ENCODE measurements at places on chromosomes 4 and X.

DNA sequence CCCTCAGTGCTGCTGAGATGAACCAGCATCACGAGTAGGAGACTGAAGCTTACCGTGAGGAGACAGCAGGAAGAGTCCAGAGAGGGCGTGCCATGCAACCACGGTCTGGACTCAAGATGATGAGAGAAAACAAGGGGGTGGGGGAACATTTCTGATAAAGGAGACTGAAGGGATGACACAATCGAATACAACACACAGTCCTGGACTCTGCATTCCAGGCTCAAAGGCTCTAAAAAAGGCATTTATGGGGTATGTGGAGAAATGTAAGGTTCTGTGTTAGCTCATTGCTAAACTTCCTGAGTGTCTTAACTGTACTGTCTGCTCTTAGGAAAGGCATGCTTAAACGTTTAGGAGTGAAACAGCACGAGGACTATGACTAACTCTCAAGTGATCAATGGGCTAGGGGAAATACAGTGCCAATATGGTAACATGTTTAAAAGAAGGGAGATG, 20.6 kb upstream of the IRAK1 start:
- no peak for DNase-seq

DNA sequence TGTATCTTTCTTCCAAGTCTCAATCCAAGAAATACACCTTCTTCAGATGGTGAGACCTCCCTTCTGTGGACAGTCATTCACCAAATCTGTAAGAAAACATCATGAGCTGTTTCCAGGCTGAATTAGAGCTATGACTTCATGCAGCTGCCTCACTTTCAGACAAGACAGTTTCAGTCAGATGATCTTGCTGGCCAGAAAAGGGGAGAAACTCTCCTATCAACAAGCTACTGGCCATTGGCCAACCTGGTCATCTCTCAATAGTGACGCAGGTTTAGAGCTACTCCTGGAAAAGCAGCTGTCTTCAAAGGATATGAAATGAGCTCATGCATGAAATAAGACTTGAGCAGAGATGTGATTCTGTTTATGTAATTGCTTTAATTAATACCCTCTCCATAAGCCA, 69.6 kb upstream of the NDP start:
- DNase-seq = no peak

- DNase-seq = no peak
Measured at GRCh38 chr4:56250776-56251175, 136.5 kb downstream of the AASDH start.

GRCh38 chrX:153926552-153926857, 441 bp upstream of the ARHGAP4 start:
- no peak for DNase-seq

DNA sequence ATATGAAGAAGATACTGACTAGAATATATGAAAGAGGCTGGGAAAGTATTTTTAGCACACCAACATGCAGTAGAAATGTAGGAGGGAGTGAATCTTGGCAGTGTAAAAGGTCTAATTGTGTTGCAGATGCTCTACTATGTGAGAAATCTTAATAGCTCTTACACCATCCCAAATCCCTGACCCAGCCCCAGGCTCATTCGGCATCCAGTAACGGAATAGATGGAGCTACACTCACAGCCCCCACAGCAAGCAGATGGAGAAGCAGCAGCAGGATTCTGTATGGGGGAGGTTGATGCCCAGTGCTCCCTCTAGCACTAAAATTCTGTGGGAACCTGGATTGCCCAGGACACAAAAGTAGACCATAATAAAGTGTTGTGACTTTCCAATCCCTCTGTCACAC, 153.2 kb upstream of the PRDX4 start:
- no peak for DNase-seq

- DNase-seq = no peak
Measured at GRCh38 chr4:120773641-120774040, 148.9 kb downstream of the PRDM5 start.

DNA sequence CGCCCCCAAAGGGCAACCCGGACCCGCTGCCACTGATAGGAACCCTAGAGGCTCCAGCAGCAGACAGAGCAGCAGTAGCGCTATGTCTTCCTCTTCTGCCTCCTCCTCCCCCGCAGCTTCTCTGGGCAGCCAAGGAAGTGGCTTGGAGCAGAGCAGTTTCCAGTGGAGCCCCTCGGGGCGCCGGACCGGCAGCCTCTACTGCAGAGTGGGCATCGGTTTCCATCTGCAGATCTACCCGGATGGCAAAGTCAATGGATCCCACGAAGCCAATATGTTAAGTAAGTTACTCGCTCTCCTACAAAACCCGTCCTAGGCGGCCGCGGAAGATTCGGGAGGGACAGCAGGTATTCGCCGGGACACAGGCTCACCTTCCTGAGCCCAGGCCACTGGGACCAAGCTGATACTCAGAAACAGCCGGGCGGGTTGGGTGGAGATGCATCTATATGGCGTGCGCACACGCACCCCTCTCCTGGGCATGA, 477 bp downstream of the FGF5 start:
- DNase-seq = no peak

GRCh38 chrX:12868747-12869146, 1.9 kb downstream of the TLR7 start:
- DNase-seq = no peak

- no peak for DNase-seq
Measured at GRCh38 chrX:27966955-27967354, 14.3 kb downstream of the DCAF8L1 start.

DNA sequence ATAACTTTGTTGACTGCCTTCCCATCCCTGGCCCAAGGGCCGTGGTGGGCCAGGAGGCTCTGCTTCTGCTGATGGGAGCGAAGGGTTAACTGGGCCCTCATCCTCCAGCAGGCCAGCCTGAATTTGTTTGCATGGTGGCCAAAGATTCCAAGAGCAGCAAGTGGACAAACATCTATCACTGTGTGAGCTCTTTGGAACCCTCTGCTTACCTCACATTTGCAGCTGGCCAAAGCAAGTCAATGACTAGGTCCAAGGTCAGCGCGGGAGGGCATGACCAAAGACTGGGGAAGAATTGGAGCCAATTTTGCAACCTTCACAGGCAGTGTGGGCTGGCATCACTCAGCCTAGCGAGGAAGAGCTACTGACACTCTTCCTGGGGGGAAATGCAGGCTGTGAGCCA, 67.8 kb upstream of the ATP6AP2 start:
- no peak for DNase-seq

DNA sequence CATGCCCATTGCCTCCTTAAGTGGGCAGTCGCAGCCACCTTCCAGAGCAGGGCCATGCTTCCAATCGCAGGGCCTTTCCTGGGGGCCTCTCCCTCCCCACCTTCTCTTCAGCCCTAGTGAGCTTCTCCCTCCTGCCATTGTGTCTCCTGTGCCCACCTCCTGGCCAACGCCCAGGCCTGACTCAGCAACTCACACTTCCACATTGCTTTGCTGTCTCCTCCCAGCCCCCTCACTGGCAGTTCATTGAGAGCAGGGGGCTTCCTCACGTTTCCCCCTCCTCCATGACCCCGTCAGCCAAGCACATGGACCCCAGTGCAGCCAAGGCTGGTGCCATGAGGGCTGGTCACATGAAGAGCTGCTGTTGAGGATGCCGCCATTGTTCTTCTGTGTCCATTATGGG, 25.9 kb downstream of the HTRA3 start:
- DNase-seq = no peak

GRCh38 chr4:88017516-88018297, 10.3 kb downstream of the PKD2 start:
- DNase-seq = no peak

DNA sequence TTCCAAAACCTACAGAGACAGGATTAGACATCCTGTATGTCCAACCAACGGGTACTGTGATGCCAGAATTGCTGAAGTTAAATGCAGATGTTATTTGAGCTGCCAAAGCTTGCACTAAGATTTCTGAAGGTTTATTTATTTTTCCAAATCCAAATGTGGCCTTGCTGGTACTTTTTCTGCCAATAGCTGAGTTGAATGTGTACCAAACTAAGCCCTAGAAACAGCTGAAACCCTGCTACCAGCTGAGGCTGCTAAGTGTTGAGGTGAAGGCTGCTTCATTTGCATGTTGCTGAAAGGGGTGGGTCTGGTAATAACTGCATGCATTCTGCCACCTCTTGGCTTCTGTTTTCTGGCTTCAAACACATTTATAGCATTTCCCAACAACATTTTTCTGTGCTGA, 366.5 kb downstream of the FAT4 start:
- DNase-seq = no peak

DNA sequence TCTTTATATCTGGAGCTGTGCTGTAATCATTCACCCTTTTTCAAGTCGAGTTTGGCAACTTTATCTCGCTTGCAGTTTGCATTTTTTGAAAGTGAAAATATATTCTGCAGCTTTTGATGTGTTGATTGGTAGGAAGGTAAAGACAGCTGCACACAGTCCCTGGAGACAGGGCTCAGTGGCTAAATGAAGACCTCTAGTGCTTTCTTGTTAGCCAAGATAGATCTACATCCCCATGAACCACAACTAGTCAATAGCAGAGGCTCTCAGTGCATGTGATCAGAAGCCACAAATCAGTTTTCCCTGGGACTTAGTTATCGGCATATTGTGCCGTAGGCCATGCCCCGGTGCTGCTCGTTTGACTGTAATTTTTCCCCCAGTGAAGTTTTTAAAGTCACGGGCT, 587.7 kb upstream of the PITX2 start:
- DNase-seq = no peak

DNA sequence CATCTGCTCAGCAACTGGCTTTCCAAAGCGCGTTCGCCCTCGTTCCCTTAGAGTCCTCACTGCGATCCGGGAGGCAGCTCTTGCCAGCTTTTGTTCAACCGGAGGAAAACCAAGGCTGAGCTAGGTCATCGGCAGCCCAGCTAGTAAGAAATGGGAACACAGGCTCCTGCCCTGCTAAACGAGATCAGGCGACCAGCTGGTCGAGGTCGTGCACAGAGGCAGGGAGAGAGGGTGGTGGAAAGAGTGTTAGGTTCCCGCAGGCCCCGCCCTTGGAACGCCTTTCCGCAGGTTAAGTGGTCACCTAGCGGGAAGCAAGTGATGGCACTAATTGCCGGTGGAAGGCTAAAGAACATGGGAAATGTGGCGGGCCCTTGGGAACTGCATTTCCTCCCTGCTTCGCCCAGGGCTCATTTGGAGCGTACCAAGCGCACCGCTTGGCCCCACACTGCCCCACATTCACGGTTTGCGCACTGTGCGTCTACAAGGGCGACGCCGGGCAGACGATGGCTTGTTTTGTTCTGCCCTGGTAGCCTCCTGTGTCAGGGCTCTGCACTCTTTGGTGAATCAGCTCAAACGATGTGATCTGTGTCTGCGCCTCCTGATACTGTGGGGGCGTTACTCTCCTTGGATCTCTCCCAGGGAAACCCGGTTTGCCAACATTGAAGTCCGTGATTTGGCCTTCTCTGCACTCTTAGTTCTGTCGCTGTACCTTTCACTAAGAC, 7.2 kb upstream of the PRDM8 start:
- DNase-seq = no peak
